ENCODE measurements at places on chromosomes 4 and X.

DNA sequence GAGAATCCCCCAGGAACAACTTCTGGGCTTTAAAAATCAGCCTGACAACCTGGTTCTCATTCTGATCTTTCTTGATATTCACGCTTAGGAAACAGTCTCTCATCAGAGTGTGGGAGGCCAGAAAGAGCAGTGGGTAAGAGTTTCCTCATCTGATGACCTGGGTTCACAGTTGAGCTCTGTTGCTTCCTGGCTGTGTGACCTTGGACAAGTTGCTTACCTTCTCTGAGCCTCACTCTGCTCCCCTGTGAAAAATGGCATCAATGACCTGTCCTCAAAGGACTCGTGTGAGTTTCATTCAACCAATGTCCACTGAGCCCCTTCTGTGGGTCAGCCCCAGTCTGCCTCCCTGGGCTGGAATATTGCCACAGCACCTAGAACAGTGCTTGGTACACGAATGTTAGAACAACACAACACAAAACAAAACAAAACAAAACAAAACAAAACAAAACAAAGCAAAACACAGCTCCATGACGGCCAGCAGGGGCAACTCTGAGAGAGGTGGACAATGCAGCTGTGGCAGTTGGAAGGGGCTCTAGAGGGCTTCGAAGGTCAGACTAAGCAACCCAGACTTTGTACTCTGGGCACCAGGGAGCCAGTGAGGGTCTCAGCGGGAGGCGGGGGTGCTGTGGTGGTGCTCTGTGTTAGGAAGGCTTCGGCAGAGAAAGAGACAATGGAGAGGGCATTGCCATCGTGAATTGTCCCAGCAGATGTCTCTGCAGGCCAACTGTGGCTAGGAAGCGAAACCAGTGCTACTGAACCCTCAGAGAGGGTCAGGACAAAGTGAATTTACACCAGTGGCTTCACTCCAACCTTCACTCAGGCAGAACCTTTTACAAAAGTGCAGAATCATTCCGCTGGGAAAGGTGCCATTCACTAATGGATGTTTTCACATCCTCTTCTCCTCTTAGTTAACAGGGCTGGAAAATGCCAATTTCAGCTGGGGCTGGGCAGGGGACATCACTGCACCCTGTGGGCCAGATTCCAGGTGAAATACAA, 14.3 kb upstream of the C4orf50 start:
- DNase-seq, result peak; percentile 97

GRCh38 chr4:184444953-184445309, 29.4 kb downstream of the IRF2 start:
- no peak for DNase-seq

- DNase-seq, result no peak
Observed at GRCh38 chr4:8108991-8109390, 49.6 kb downstream of the ABLIM2 start.

DNA sequence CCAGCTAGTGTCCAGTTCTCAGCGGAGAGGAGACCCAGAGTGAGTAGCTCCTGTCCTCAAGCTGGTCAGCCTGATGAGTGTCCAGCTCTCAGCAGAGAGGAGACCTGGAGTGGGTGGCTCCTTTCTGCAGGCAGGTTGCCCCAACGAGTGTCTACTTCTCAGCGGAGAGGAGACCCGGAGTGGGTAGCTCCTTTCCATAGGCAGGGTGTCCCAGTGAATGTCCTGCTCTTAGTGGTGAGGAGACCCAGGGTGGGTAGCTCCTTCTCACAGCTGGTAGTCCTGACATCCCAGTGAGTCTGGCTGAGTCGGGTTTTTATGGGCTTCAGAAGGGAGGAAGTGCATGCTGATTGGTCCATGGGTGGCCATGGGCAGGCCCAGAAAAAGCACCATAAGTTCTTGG, 55.7 kb upstream of the NUDT6 start:
- DNase-seq, result no peak

DNA sequence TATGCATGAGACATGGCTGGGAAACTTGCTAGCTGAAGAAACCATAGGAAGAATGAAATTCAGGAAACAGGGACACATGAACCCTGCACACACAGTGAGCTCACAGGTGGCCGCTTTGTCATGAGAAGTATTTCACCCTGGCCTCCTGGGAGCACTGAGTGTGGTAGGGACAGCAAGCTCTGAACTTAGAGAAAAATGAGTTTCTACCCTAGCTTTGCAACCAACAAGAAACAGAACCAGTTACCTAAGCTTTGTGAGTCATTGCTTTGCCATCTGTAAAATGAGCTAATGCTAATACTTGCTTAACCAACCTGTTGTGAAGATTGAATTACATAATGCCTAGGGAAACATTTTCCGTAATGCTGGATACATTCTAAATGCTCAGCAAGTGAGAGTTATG, 206.6 kb upstream of the HS3ST1 start:
- DNase-seq, result no peak

- DNase-seq, result no peak
Observed at GRCh38 chr4:105257817-105258495, 111.3 kb downstream of the TET2 start.

DNA sequence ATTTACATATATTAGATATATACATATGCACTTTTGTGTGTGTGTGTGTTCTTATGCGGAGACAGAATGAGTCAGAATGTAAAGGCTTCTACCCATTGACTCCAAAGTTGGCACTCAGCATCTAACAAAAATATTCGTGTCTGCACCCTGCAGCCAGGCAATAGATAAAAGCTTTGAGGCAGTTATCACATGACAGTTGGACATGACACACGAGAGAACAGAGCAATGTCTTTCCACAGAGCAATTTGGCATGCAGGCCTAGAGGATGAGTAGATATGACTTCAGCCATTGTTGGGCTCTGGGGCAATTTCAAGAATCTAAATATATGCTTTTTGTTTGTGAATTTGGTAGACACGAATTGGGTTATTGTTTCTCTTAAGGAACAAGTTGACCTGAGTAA, 391.2 kb downstream of the SLITRK2 start:
- no peak for DNase-seq

DNA sequence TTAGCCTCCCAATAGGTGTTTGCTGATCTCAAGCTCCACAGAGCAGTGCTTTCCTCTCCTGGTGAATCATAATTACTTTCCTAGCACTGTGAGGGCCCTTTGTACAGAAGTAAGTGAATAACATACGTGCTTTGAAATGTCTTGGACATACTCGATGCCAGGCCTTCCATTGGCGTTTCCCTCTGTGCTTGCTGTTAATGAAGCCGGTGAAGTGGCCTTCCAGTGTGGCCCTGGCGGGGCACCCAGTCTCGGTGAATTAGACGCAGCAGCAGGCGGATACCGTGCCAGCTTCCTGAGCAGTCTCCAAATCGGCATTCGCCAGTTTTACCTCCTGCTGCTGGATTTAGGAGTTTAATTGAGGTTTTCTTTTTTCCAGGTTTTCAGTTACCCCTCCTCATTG, 132.3 kb downstream of the HMX1 start:
- no peak for DNase-seq

DNA sequence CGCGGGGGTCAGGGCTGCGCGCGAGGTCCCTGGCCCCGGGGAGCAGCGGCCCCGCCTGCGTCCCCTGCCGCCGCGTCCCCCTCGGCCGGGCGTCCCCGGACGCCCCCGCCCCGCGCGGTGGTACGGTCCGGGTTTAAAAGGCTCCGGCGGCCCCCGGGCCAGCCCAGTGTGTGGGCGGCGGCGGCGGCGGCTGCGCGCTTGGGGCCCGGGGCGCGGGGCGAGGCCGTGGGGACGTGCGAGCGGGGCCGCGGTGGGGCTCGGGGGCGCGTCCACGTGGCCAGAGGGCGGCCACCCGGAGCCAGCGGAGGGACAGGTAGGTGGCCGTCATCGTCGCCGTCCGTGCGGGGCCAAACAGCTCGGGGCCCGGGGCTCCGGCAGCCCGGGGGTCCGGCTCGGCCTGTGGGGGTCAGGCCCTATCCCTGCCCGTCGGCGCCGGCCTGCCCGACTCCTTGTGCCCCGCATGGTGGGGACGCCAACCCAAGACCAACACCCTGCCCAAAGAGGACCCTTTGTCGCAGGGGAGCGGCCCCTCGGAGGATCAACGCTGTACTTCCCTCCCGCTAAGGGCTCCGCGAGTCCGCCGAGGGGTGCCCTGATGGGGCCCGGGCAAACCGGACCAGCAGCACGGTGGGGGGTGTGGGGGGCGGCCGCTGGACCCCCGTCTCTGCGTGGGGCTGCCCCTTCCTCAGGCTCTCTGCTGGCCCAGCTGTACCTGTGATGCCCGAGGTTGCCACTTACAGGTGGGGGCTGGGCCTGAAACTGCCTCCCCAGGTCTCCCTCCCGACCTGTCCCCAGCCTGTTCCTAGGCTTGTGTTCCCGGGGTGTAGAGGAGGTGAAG, at the start of gene PLXNA3:
Gene PLXNA3, plus strand, starts transcription at position 166 of the 838 bp plus-strand sequence. CDS start 1,903 bp downstream, outside the sequence.
- DNase-seq, result peak; percentile 29

- no peak for DNase-seq
Observed at GRCh38 chr4:165058666-165059065, 5.0 kb downstream of the TRIM75 start.

DNA sequence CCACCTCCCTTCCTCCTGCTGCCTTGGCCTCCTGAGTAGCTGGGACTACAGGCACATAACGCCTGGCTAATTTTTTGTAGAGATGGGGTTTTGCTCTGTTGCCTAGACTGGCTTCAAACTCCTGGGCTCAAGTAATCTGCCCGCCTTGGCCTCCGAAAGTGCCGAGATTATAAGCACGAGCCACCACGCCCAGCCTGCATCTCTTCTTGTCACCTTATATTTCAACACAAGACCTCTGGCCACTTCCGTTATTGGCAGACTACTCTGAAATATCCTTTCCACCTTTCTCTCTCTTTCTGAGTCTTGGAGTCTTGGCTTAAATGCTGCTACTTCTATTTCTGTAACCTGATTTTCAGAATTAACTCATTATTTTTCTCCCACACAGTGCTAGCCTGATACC, 5.6 kb downstream of the KIAA0232 start:
- DNase-seq, result no peak

DNA sequence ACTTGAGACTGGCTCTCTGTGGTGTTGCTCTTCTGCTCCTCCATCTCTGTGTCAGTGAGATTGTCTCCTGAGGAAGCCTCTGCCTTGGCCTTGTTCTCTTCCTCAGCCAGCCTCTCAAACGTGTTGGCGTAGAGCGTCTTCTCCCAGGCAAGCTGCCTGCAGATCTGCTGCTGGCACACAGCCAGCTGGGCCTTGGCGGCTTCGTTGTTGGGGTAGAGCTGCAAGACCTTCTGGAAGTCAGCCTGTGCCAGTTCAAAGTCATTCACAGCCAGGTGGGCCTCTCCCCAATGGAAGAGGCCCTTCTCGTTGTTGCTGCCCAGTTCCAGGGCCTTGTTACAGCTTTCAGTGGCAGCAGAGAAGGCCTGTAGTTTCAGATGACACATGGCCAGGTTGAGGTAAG, 159.1 kb downstream of the NDST3 start:
- DNase-seq, result no peak

DNA sequence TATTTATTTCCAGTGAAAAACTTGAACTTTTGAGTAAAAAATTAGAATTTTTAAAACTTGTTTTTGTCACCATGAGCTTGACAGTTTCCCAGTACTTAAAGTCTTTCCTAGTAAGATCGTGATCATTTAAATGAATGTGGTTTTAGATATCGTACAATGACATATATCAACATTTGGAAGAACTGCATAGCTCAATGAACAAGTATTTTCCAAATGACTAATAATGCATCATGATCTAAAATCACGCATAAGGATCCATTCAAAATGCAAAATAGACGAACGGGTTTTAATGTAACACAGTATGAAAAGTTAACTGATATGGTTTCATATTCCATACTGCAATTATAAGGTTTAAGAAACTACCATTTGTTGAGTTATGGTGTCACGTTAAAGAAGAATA, 4.1 kb upstream of the NDNF start:
- DNase-seq, result no peak

DNA sequence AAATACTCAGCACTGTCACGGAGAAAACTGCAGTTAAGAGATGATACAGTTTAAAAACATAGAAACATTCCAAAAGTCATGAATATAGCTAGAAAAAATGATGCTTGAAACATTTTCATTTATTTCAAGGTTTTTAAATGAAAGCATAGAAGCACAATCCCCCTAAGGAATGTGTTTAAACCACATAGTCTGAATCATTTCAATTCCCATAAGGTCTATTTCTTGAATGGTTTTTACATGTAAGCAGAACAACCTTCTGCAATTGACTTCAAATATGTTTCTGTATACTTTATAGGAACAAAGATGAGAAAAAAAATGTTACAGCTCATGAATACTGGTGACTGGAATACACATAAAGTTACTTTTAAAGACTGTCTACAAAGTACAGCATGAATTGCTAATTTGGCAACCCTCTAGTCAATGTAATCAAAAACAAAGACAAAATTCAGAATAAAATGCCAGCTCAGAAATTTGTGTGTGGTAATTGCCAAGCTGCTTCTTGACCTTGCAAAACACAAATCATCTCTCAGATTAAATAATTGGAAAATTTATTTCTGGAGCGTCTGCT, 886.4 kb upstream of the ADGRL3 start:
- DNase-seq, result no peak

DNA sequence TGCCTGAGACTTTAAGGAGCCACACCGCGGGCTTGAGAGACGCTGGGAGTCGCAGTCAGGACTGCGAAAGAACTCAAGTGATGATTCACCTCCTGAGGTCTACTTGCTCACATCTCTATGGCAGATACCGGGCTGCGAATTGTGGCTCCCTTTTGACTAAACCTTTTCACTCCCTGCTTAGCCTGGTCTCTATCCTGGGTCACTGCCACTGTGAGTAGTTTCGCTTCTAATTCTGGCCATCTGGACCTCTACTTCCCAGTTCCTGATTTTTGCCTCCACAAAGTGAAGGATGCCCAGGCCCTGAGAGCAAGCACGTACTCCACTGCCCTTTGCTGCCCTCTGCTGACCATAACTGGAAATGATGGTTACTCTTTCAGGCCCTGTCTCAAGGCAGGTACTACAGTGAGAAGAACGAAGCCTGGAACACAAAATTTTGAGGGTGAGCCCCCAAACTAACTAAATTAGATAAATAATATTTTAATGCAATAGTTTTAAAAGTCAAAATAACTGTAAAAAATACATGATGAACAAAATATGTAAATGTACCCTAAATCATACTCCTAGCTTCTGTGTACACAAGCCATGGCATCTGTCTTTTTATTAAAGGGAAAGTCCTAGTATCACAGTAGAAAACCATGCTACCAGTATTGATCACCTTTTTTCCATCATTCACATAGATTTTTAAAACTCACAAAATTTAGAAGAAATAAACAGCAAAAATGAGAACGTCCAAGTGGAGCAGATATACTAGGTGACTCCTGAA, 16.7 kb downstream of the MAD2L1 start:
- DNase-seq, result peak; percentile 74

- DNase-seq, result no peak
Observed at GRCh38 chr4:32161392-32161791, 1441.2 kb downstream of the PCDH7 start.
